ENCODE measurements at places on chromosomes 3 and 15.

GRCh38 chr3:82294609-82295008 is 533.2 kb upstream of the GBE1 start:
- DNase-seq = no peak

GRCh38 chr15:67050062-67050461 is 15.3 kb upstream of the SMAD3 start:
- DNase-seq = no peak

DNA sequence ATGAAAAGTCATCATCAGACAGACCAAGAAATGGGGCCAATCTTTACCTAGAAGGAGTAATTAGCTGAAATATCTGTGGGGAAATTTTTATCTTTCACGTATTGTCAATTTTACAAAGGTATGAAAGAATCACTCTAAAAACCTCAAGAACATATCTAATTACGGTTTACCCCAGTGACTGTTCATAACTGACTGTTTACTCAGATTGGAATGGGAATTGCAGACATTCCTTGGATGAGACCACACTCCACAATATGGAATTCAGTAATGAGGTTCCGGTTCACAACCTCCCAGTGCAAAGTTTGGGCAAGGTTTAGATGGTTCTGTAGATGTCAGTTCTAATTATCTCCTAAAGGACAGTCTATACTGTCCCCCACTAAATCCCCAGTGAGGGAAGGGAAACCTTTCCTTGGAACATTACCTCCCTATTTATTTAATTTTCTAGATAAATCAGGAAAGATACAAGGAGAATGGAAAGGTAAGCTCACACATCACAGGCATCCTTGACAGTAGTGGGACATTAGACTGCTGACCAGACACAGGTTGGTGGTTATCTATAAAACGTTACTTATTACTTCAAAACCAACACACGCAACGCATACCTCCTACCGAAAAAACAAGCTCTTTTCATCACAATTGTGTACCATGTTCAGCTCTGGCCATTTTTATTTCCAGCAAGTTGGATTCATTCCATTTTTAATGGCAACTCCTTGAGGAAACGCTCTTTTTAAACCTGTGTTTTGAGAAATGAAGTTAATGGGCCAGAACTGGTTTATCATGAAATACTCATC is 129.9 kb downstream of the RORA start:
- DNase-seq = no peak

DNA sequence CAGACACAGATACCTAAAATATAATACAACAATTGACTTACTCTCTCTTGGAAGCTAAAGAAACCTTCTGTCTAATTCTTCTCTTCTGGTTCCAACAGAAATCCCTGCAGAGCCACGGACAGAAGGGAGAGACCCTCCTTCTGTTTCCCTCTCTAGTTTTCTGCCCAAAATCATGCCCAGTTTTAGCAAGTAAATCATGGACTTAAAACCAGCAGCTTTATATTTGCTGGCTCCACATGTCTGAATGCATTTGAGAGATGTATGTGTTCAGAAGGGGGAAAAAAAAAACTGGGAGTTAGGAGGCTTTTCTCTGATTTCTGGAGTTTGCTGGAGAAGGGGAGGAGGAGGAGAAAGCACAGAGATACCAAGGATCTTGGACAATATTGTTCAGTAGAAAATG is 147.1 kb downstream of the LSAMP start:
- DNase-seq = no peak

DNA sequence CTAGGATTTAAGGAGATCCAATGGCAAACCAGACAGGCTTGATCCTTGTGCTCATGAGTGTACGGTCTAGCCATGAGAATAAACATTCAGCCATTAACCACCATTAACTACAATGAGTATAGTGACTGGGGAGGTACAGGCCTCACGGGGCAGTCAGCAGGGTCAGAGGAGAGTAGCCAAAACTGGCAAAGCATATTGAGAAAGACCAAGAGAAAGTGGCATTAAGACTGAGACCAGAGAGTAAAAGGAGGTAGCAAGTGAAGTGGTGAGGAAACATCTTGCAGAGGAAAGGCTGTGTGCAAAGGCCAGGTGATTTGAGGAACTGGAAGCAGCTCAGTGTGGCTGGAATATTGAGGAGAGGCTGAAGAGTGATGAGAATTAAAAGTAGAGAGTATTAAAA is 407.2 kb upstream of the LMCD1 start:
- no peak for DNase-seq

DNA sequence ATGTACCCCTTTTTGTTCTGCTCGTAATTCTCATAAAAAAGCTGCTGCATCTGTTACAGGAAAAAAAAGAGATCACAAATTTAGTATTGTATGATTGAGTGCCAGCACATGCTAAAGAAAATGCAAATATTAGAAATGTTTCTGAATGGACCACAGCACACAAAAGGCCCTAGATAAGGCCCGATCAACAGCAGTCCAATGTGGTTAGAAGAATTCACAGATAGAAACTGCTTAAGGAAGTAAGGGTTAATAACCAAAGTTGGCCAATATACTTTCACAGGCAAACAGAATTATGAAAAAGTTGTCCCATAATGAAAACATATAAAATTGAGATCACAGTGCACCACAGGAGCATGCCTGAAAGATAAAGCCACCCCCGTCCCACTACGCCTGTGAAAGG is 72.9 kb downstream of the CHSY1 start:
- DNase-seq = no peak

DNA sequence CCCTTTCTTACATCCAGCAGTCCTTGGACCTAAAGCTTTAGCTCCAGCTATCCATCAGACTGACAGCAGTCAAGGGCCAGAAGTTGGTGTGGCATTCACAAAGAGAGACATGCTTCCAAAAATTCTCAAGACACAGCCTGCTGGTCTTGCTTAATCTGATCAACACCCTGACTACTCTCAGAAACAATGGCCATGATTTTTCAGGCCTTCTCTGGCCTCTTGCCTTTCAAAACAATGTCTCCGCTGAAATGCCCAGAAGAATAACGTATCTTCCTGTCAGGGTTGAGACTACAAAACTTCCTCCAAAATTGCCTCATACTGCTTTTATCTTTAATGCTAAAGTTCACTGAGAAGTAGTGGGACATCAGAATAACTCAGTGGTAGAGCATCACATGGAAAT is 205.4 kb upstream of the SETMAR start:
- DNase-seq = no peak

DNA sequence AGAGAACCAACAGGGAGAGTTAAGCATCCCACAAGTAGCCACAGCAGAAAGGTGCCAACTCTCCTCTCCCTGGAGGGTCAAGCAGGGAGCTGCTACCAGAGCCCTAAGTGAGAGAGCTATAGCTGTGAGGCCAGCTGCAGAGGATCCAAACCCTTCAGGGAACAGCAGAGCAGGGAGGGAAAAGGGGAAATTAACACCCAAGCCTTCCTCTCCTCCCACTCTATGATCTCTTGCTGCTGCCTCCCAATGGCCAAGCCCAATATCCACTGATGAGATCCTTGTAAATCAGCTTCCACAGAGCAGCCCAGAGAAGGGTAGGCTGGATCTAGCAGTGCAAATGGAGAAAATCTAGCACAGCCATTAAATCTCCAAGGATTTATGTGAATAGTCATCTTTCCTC is 68.2 kb upstream of the THBS1 start:
- DNase-seq = no peak

DNA sequence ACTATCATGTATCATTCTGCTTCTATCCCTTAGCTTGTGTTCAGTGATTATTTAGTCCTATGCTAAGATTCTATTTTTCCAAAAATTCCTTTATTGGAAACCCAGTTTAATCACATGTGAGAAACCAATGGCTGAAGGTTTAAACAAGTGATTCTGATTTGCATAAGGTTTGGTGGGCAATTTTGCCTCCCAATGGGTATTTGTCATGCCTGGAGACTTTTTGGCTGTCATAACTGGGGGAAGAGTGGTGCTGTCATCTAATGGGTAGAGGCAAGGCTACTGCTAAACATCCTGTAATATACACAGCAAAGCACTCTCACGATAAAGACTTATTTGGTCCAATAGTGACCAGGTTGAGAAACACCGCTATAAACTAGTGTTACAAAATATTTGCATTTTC is 148.7 kb downstream of the ALCAM start:
- no peak for DNase-seq

DNA sequence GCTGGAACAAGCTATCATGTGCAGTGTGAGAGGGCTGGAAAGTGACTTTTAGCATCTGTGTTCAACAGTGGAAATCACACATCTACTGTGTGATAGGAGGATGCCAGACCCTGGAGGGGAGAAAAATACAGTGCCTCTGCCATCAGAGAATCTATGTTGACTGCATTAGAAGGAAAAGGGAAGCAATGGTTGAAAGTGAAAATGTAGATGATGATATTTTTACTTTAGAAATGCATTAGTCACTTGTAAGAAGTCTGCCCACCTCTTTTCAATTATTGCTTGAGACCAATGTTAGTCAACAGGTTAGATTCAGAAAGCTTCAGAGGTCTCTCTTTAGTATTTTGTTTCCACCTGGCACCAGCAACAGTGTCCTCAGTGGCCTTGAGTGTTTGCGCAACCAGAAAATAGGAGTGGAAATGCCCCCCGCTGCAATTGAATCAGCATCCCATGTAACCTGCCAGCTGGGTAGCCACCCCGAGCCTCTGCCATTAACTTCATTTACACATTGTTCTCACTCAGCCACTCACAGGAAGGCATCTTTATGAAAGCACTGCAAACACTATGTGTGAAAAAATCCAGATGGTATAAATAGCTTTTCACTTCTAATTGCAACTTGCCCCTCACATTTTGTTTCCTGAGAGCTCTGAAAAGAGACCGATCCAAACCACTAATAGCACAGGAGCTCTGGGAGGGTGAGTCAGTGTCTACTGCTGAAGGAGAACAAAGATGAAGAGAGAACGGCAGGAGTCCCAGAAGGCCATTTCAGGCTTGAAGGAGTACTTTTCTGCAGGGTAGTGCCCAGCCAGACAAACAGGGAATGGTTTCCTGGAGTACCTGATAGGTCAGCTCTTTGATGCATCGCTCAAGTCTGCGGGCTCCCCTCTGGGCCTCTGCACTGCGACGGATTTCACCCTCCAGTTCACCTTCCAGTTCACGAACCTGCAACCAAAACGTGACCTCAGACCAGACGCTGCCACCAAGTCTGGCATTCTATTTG is 92.1 kb downstream of the HHLA2 start:
- no peak for DNase-seq

DNA sequence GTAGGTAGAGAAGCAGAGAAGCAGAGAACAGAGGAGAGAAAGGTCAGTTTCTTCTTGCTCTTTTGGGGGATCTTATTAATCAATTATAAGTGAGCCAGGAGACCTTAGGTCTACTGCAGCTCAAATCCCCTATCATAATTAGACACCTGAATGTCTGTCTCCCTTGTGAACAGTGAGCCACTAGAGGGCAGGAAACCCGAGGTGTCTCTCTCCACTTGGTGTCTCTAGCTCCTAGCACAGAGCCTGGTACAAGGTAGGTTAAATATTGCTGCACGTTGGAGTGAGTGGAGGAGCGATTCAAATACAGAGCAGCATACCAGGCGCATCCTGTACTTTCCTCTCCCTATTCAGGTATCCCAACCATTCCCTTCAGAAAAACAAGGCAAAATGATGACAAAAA is 2.0 kb upstream of the ST8SIA2 start:
- no peak for DNase-seq

DNA sequence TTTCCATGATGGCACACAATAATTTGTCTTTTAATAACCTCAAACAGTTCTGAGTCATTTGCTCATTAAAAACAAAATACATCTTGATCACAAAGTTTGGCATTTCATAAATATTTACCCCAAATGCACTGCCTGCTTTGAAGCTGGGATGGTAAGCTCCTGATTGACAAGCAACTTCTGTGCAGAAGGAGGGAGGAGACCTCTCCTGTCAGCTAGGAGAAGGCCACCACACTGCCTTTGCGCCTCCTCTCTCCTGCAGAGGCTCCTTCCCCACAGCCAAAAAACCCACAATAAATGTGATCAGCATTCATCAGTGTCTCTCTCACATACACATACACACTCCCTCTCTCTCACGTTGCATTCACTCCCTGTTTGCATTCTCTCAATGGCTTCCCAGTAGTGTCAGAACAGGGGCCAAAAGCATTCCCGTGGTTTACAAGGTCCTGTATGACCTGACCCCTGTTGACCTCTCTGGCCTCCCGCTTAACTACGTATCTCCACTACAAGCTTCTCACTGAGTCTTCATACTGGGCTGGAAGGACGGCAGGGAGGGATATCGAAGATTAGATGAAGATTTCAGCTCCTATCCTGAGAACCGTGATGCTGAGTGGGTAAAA is 216.4 kb downstream of the FOXP1 start:
- no peak for DNase-seq

DNA sequence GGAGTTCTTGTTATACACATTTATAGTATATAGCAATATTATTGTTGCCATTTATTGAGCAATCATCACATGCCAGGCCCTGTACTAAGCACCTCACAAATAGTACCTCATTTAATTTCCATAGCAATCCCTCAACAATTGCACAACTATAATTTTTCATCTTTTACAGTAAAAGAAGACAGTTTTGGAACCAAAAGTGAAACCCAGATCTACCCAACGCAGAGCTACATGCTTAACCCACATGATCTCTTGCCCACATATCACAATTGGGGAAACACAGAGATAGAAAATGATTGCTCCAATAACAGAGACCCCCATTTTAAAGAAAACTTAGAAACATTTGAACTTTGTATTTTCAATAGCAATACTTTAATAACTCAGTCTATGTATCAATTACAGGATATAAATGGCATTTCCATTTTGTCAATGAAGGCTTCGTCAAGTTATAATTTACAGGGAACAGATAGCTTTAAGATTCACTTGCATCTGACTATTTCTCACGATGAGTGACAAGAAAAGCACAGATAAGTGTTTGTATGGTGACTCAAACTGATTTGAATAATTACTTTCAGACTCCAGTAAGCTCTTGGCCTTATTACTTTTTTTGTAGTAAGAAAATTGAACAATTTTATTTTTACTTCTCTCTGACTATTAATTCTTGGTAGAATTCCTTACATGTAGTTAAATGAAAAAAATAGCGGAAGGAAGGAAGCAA is 38.7 kb upstream of the CCDC50 start:
- DNase-seq = no peak

GRCh38 chr15:90598031-90598577 is 68.4 kb downstream of the CRTC3 start:
- DNase-seq = no peak

DNA sequence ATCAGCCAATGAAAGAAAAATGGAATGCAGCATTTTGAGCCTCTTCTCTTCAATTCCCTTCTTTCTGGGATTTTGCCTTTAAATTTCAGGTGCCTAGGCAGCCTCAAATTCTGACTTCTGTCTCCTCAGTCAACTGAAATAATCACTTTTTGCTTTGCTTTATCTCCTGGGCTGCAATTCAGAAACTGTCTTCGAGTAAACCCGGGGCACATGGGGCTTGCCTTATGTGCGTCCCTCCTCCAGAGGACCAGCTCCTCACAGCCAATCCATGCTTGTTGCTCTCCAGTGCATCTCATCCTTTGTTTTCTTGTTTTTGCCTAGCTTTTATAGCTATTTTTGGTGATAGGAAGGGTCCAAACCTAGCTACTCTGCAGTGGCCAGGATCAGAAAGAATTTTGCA is 8.8 kb downstream of the RTP3 start:
- DNase-seq = no peak

- DNase-seq = no peak
These were observed 262.0 kb upstream of the UMPS start for GRCh38 chr3:124467980-124468902.

GRCh38 chr3:115169808-115170207 is 22.7 kb upstream of the ZBTB20 start:
- no peak for DNase-seq

Data from naive thymus-derived CD8-positive, alpha-beta T cell (primary cell).